WERI-Rb-1 (cell line): ENCODE measurements at places on chromosomes 11 and 22.
A peak's percentile ranks its signal among the peaks of the same experiment; 100 is the strongest.

- peak; percentile 44 for DNase-seq
Measured at GRCh38 chr22:29156507-29156906, 49.2 kb upstream of the EMID1 start.

- DNase-seq: no peak
Measured at GRCh38 chr22:35552196-35552842, 11.7 kb downstream of the RASD2 start.

DNA sequence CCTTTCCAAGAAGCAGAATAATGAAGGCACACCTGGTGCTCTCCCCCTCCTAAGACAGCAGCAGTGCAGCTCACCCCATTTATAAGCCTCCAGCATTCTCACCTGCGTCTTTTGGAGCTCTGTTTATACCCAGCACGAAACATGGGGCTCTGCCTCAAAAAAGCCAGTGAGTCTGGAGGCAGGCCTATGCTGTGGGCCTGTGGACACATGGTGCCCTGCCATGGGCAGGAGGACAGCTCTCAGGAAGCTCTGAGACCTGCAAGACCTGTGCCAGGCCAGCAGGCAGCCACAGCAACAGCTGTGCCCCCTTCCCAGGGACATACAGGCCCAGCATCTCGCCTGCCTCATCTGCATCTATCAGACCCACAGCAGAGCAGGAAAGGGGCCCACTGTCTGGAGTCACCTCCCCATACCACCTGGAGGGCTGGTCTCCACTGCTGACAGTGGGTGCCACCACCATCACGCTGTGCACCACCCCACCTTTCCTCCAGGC, 64.2 kb downstream of the DGCR2 start:
- DNase-seq: no peak

DNA sequence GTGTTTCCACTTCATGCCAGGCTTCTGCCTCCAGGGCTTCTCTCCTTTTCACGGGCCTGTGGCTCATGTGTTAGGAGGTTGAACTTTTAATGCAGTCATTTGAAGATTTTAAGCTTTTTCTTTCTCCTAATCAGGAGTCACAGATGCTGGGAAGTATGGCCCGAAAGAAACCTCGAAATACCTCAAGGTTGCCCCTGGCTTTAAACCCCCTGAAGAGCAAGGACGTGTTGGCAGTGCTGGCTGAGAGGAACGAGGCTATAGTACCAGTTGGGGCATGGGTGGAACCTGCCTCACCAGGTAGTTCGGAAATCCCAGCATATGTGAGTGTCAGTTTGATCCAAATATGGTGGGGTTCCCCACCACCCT, 571 bp downstream of the CCDC15 start:
- DNase-seq: no peak

GRCh38 chr11:65796726-65797601, 10.1 kb downstream of the OVOL1 start:
- no peak for DNase-seq

DNA sequence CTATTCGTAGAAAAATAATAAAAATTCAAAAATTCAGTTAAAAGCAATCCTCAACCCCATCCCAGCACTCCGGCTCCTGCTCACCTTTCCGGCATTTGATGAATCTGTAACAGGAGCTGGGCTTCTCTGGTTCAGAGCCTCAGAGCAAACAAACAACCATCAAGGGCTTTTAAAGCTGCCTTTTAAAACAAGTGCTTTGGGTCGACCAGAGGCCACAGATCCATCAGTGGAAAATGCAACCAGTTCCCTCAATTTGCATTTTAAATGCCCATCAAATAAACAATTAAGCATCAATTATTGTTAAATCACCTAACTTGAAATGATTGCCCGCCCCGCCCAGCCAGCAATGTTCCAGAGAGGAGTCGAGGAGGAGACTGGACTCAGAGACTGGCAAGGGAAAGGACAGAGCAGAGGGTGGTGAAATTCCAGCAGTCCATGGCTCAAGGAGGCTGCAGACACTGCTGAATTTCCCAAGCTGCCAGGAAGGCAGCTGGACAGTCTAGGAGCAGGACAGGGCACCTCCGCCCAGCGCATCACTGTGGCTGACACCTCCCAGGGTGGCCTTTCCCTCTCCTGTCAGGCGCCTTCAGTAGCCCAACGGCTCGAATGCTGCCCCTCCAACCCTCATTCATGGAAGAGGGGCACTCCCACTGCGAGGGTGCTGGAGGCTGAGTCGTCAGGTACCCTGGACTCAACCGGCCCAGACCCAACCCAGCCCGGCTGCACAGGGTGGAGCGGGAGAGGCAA, 7.5 kb downstream of the FXYD6 start:
- no peak for DNase-seq

DNA sequence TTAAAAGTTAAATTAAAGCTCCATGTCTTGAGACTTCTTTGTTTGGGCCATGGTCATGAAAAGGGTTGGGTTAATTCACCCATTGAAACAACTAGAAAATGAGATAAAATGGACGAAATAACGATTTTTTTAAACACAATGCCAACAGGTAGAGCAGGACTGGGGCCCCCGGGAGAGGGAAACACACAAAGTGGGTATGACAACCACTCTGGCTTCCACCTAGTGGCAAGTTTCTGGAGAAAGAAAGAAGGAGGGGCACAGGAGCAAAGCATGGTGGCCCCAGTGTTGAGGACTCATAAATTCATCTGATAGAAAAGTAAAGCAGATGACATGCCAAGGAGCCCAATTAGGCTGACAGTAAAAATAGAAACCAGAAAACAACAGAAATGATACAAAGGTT, 68.4 kb downstream of the MYEOV start:
- no peak for DNase-seq

GRCh38 chr11:86592659-86593451, 79.6 kb downstream of the ME3 start:
- peak; percentile 29 for DNase-seq

- no peak for DNase-seq
Measured at GRCh38 chr11:128763224-128763623, 69.4 kb downstream of the FLI1 start.

GRCh38 chr11:95863486-95864140, 60.3 kb downstream of the MTMR2 start:
- DNase-seq: no peak

GRCh38 chr11:98068251-98068650, 952.5 kb upstream of the CNTN5 start:
- no peak for DNase-seq

- DNase-seq: no peak
Measured at GRCh38 chr11:67407688-67408163, 3.8 kb downstream of the TBC1D10C start.

- peak; percentile 21 for DNase-seq
Measured at GRCh38 chr11:132312701-132313111, 942.3 kb downstream of the NTM start.

DNA sequence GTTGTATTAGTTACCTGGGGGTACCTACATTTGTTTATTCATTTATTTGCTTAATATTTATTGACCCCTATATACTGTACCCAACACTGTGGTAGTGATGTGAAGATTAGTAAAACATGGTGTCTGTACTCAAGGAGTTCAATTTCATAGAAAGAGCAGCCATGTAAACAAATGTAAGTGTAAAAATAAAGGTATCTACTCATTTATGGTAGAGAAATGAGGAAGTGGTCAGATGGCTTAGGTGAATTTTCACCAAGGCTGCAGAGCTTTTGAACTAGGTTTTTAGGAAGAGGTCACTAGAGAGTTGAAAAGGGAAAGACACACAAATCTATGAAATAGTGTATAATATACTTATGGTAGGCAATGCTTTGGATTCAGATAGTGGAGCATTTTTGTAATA, 11.1 kb downstream of the CTR9 start:
- no peak for DNase-seq

DNA sequence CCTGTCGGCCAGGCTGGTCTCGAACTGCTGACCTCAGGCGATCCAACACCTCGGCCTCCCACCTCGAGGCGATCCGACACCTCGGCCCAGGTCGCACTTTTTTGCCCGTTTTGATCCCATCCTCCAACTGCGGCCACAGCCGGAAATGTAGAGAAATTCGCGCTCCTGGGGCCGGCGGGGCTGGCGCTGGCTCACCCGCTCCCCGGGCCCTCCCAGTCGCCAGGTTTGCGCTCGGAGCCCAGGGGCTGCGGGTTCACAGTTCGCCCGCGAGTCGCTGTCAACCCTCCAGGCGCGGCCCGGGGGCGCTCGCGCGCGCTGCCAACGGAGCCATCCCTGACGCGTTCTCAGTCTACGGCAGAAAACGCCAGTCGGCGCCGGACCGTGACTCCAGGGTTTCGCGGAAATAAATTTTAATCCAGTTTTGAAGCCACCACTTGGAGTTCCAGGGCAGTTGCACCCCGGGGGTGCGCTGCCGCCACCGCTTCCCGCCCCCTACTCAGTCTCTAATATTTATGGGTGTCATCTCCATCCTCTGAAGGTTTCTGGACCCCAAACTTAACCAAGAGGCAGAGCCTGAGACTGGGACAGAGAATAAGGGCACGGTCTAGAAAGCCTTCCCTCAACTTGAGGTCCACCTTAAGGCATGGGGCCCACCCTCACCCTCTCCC, 1.5 kb upstream of the KLHDC7B start:
- peak; percentile 69 for DNase-seq

DNA sequence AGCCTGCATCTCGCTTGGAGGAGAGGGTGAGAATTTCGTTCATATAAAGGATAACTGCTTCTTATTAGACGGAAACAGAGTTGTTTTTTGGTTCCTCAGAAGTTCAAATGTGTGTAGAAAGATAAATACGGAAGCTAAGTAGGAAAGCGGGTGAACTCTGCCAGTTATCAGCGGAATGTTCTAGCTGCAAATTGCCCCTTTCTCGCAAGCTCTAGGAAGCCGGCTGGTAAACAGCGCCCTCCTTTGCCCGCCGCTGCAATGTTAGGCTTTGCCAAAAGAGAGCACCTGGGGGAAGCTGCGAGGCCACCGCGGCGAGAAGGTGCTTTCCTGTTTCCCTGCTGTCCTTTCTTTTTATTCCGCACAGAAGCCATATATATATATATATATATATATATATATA, 67.0 kb downstream of the IGLL5 start:
- DNase-seq: peak; percentile 61

- DNase-seq: peak; percentile 84
Measured at GRCh38 chr11:70111269-70112016, 33.3 kb downstream of the ANO1 start.

DNA sequence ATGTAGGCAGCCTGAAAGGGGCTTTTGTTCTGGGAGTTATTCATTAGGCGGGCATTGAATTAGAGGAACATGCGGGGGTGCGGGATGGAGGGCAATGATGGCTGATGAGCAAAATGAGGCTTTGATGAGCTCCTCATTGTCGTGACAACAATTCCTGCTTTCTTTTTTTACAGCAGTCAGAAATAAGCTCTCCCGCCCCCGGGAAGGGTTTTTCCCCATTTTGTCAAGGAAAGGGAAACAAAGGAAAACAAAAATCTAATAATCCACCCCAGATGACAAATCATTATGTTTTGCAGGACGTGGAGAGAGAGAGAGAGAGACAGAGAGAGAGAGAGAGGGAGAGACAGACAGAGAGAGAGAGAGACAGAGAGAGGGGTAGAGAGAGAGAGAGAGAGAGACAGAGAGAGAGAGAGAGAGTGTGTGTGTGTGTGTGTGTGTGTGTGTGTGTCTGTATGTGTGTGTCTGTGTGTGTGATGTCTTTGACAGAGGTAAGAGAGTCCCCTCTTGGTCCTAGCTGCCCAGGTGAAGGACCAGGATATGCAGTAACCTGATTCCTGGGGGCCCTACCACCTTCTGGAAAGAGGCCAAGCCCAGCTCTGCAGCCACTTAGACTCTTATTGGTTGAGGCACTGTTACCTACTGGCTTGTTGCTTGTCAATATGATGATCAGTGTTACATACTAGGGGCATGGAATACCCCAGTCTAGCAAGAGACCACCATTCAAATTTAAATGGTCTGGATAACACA, 46.7 kb upstream of the PARVA start:
- no peak for DNase-seq
